ENCODE measurements at places on chromosomes 1 and 21.

DNA sequence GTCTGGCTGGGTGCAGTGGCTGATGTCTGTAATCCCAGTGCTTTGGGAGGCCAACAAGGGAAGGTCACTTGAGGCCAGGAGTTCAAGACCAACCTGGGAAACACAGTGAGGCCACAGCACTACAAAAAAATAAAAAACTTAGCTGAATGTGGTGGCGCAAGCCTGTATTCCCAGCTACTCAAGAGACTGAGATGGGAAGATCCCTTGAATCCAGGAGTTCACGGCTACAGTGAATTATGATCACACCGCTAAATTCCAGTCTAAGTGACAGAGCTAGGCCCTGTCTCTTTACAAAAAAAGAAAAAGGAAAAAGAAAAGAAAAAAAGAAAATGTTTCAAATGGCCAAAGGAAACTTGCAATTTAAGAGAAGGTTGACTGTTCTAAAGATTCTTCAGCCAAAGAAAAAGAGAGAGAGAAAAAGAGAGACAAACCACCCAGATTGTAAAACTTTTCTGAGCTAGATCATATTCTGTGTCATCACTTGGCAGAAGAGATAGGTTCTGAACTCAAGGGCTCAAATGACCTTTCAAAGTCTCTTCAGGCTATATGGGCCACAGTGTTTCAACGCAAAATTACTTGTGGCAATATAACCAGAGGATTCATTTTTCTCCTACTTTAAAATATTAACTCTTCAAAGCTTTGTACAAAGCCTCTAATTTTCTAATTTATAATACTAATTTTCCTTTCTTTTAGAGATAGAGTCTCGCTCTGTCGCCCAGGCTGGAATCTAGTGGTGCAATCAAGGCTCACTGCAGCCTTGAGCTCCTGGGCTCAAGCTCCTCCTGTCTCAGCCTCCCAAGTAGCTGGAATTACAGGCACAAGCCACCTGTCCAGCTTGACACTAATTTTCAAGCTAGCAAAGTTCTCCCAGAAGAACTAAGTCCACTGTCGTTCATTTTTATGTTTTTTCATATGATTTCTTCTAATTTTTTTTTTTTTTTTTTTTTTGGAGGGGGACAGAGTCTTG, 20.5 kb downstream of the ARID4B start:
- DNase-seq: no peak

- DNase-seq: no peak
Measured at GRCh38 chr21:26588446-26588845, 15.4 kb upstream of the CYYR1 start.

DNA sequence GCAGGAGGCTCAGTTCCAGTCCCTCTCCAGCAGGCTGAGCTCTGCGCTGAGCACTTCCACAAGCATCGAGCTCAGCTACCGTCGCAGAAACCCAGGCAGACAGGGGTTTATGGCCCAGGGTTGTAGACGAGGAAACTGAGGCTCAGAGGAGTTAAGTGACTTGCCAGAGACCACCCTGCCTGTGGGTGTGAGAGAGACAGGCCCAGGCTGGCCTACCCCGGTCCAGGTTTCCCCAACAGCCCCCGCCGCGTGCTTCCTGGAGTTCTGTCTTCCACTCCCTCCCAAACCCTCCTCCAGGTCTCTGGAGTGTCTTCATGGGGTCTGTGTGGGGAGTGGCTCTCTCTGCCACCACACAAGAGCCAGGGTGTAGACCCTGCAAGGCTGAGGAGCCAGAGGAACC, 615.9 kb downstream of the PTPRU start:
- DNase-seq: no peak

DNA sequence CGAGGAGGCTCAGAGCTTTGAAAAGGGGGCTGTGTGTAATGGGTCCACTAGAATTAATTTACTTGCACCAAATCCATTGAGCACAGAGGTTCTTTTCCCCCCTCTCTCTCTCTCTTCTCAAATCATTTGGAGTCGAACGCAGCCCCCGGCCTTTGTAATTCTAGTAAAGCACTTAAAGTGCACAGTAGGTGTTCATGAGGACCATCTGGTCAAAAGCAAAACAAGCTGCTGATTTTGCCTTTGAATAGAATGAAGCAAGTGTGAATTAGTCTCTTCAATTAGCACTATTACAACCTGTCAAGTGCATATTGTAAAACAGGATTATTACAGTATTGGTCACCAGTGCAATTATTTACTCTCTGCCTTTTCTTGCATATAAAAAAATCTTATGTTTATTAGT, 259.9 kb downstream of the FAF1 start:
- no peak for DNase-seq

- DNase-seq: no peak
Measured at GRCh38 chr1:203906932-203907331, 45.5 kb downstream of the SNRPE start.

DNA sequence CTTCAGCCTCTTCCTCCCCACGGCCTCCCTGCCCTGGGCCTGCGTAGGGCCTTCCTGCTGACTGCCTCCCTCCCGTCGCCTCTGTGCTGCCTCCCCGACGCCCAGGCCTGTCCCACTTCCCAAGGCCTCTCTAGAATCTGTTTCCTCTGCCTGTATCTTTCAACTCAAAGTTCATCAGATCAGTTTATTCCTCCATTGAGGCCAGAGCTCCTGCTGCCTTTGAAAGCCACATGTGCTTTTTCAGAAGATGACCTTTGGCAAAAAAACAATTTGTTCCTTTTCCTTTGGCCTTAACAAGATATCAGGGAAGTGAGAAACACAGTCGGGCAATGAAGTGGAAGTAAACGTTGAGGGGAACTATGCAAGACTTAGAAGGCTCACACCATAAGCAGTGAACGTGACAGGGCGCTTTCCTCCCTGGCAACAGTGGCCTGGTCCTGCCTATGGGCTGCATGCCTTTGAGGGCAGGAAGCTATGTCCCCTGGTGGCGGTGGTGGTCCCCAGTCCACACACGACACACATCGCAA, 85.9 kb downstream of the PSMG1 start:
- DNase-seq: no peak

DNA sequence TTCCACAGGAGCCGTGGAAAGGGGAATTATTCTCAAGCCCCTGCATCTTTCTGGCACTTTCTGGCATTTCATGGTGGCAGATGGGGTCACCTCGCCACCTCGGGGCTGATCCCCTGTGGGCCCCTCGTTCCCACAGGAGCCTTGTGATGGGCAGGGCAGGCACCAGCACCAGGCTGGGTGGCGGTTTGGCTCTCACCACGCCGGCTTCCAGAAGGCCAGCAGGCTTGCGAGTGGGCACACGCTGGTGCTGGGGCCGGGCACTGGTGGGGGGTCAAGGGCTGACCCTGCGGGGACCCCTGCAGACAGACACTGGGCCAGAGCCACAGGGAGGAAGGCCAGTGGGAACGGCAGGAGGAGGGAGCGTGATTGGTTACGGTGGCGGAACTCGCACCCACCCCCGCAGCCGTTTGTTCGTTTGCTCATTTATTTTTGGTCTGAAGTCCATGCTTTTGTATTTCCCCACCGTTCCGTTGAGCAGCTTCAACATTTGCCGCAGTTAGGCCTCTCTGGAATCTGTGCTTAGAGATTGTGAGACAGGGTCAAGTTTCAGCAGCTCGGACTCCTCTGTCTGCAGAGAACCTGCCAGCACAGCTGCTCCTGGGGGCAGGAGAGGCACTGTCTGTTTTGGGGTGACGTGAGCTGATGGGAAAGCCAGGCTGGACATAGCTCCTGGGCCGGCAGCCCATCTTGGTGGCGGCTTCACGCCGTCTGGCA, 5.3 kb downstream of the COL18A1 start:
- no peak for DNase-seq

DNA sequence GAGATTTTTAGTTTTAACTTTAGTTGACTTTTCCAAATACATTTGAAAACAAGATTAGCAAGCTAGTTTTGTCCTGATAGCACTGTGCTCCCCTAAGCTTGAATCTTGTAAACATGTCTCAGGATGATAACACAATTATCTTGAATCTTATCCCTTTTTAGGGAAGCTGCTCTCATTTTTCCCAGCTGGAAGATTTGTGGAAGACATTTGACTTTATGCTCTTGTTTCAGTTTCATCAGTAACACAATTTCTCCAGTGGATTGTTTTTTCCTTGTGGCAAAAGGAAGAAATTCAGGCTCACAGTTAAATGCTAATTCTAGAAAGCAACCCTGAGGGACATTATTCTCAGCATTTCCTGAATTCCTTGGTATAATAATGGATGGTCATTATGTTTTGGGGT, 88.8 kb downstream of the CDC7 start:
- no peak for DNase-seq

- no peak for DNase-seq
Measured at GRCh38 chr1:47881505-47882442, 115.4 kb downstream of the TRABD2B start.

- DNase-seq: no peak
Measured at GRCh38 chr1:71882637-71883036, 399.7 kb downstream of the NEGR1 start.

DNA sequence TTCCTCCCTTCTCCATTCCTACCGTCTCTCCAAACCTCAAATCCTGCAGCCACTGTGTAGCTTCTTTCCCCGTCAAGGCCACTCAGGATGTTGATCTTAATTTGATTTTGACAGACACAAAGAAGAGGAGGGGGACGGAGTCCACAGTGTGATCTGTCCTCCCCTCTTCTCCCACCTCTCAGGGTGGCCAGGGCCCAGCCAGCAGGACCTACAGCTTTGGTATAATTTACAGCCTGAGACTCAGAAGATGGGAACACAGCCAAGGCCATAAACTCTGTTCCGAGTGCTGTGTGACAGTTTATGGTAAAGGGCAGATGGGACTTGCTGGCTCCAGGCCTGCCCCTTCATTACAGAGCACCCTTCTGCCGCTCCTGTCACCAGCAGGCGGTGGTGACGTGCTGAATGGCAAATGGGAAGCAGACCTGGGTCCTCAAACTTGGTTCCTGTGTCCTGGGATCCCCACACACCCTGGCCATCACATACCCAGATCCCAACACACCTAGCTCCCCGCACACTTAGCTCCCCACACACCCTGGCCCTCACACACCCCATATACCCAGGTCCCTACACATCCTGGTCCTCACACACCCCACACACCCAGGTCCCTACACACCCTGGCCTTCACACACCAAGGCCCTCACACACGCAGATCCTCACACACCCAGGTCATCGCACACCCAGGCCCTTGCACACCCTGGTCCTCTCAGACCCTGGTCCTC, 71.6 kb downstream of the CD2 start:
- DNase-seq: no peak

DNA sequence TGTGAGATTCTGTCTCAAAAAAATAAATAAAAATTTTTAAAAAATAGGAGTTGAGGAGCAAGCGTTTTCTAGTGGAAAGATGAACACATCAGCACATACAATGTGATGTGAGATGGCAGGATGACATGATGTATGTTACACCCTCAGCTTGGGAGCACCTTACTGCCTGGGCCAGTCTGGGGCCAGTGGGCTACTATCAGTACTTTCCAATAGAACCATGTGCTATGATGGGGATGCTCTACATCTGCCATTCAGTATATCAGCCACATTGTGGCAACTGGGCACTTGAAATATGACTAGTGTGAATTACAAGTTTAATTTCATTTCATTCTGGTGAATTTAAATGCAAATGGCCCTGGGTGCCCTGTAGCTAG, 156.0 kb downstream of the PGBD5 start:
- DNase-seq: no peak

- DNase-seq: no peak
Measured at GRCh38 chr1:19866758-19867157, 15.4 kb upstream of the OTUD3 start.

- no peak for DNase-seq
Measured at GRCh38 chr1:224720216-224720615, 104.1 kb downstream of the CNIH3 start.

GRCh38 chr1:178133239-178133989, 39.5 kb downstream of the RASAL2 start:
- DNase-seq: no peak

DNA sequence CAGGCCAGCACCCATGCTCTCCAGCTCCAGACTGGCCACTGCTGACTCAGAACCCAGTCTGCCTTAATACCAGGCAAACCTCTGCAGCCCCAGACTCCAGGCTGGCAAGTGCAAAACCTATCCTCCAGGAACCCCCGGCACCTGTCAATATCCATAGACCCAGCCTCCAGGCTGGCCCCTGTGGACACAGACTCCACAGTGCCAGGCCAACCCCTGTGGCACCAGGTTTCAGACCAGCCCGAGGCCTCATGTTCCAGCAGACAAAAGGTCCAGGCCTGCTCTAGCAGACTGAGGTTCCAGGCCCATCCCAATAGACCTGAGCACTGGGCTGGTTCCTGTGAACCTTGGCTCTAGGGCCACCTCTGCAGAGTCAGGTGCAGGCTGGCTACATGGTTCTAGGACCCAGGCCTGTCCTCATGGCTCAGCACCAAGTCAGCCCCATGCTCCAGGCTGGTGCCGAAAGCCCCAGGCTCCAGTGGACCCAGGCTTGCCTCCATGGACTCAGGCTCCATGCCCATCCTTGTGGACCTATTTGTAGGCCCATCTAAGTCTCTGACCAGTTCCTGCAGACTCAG, 118.2 kb downstream of the WDR3 start:
- DNase-seq: no peak

- DNase-seq: no peak
Measured at GRCh38 chr1:26094677-26095383, 16.8 kb upstream of the PDIK1L start.

DNA sequence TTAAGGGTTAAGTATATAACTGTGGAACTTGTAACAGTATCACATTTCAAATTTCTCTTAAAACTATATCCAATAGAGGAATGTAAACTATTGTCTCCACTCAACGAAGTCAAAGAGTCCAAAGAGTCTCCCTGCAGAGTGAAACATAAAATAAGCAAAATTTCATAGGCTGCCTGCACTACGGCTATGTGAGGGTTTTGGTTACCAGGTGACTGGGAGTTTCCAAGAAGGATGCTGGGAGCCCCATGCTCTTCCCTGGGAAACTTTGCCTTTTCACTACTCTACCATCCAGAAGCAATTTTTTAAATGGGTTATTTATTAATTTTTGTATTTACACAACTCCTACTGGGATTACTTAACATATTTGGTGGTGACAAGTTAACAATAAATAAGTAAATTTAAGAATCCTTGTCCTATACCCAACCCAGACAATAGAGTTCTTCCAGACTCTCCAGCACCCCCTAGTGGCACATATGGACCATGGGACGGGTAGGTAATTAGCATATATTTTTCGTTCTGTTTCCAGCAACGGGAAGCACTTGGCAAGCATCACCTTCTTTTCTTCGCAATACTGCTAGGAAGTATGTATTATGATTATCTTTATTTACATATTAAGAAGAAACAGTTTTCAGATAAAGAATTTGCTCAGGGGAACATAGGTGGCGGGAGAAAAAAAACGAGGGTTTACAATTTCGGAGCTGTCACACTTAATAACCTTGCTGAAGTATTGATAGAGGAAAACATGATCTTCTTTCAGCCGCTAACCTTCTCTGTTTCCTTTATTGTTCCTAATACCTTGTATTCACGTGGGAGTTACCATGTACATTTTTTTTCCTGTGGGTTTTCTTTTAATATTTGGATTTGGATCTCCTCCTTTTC, 3.5 kb downstream of the FMO2 start:
- peak; percentile 64 for DNase-seq

- no peak for DNase-seq
Measured at GRCh38 chr1:34147301-34147700, 17.7 kb downstream of the CSMD2 start.

- DNase-seq: no peak
Measured at GRCh38 chr1:154324241-154324640, 1.1 kb upstream of the ATP8B2 start.

GRCh38 chr1:105626276-105626987, 1430.0 kb upstream of the PRMT6 start:
- no peak for DNase-seq

Data from activated CD4-positive, alpha-beta T cell treated with anti-CD3 and anti-CD28 coated beads for 48 hours (primary cell).